ENCODE measurements at places on chromosomes 4 and X.

GRCh38 chr4:163693211-163693610, 198.7 kb downstream of the TMA16 start:
- DNase-seq, result peak; percentile 78

GRCh38 chrX:129772796-129773431, 6.8 kb upstream of the SASH3 start:
- DNase-seq, result no peak

DNA sequence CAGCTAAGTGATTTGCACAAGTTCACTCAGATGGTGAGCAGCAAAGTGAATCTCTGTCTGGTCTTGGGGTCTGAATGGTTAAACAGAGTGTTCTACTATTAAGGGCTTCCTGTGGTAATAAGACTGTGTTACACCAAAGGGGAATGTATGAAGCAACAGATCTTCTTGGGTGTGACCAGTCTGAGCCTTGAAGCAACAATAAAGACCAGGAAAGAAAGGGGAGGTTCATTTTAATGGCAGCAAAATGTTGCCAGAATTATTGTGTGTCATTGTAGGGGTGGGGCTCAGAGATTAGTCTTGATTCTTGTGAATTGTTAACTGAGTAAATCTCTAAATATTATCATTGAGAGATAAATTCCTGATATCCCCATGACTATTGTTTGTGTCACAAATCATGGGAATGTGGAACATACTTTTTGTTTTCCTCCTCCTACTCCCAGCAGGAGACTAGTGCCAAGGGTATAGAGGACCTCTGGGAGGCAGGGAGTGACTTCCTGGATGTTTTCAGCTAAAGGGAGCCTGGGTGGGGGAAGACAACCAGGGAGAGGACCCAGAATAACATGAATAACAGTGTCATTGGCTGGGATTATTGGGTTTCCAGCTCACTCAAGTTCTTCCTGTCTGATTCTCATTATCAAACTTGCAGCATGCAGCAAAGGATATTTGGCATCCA, 141.4 kb upstream of the PAK3 start:
- DNase-seq, result no peak

- DNase-seq, result no peak
Measured at GRCh38 chr4:170538821-170539473, 449.2 kb upstream of the AADAT start.

- DNase-seq, result no peak
Measured at GRCh38 chr4:109615742-109616141, 55.7 kb downstream of the MCUB start.

GRCh38 chrX:146243041-146243440, 425.4 kb downstream of the SLITRK2 start:
- no peak for DNase-seq

Data from astrocyte of the spinal cord (primary cell).